ENCODE measurements at places on chromosomes 1 and 21. TPM values are rescaled to one million over a fixed set of nuclear protein-coding genes. Genes with fewer than 3 reads are reported as not detected.
A peak's percentile ranks its signal among the peaks of the same experiment; 100 is the strongest.

DNA sequence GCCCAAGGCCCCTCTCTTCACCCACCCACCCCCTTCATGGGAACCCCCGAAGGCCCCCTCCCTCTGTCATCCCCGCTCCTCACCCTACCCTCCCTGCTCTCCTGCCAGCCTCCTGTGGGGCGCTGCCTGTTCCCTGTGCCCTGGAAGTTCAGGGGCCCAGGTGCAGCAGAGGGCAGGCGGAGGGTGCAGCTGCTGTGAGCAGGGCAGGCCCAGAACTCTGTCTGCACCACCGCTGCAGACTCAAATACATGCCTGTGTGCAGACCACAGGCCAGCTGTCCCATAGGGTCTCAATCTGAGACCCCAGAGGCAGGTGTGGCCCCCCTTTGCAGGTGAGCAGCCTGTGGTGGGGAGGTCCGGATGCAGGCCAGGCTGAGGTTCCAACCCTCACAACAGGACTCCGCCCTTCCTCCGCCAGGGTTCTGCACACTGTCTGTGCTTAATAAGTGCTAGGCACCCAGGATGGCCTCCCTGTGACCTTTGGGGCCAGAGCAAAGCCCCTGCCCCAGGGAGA, 62.5 kb downstream of the WNT9A start:
- DNase-seq, result no peak

- no peak for DNase-seq
Observed at GRCh38 chr1:180646093-180646492, 14.3 kb downstream of the XPR1 start.

DNA sequence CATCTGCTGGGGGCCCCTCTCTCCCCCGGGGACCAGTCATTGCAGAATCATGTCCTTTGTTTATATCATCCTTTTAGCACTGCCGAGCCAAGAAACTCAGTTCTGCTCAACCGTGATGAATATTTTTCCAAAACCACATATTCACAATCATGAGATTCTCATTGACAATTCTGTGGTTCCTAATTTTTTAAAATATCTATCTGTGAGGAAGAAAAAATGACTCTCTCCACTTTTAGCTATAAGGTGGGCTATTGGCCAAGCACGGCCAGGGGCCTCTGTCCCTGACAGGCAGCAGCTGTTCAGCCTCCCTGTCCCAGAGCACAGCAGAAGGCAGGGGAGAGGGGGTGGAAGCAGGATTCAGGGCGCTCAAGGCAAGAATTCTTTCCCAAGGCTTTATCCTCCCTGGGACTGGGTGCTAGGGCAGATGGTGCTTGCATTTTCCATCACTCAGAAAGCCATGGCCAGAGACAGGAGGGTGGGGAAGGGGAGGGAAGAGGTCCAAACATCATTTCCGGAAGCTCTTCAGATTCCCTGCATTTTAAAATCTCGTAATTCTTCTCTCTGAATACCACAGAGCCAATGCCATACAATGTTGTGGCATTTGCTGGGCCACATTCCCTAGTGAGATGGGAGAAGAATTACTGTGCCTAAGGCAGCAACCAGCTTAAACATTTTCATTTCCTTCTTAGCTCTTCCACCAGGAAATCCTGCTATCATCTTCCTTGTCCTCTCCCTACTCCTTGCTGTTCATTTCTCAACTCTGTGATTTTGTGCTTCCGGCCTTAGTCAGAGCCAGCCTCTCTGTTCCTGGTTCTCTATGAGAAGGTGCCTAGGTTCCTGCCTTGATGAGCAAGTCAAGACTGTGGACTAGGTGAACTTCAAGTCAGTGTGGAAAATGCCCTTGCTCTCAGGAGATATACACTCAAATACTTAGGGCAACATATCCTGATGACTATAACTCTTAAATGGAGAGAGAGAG, 60.3 kb downstream of the KCNJ6 start:
- no peak for DNase-seq

- no peak for DNase-seq
Observed at GRCh38 chr1:115453666-115454065, 115.6 kb upstream of the NGF start.

- DNase-seq, result peak; percentile 72
Observed at GRCh38 chr1:9129266-9130041, 552 bp upstream of the GPR157 start.

GRCh38 chr1:159339536-159339935, 37.4 kb downstream of the FCER1A start:
- DNase-seq, result no peak

DNA sequence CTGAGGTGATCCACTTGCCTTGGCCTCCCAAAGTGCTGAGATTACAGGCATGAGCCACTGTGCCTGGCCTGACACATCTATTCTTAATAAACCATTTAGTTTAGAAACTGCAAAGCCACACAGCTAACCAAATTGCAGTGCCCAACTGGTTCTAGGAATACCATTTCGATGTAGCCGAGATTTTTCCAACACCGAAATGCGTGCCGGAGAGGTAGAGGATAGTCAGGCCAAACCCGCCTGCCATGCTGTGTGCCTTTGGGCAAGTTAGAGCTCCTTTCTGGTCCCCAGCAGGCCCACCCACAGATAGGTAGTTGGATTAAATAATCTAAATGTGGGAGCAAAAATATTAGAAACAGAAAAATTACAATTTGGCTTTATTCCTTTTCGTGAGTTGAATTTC, 254.4 kb downstream of the FOXD2 start:
- DNase-seq, result no peak

DNA sequence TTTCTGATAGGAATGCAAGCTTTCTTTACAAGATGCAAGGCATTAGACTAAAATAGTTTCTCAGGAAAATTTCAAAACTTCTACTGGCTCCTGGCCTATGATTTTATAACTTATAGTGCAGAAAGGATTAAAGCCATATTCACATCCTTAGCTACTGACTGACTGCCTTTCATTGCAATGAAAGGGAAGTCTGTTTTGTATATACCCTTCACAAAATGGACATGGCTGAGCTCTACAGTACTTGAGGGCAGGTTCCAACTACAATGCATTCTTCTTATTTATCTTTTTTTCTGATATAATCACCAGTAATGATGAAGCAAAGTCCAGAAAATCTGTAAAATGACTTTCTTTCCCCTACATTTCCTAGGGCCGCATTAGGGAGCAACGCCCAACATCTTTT, 100.5 kb upstream of the ESRRG start:
- no peak for DNase-seq

GRCh38 chr1:224769452-224770335, 153.6 kb downstream of the CNIH3 start:
- DNase-seq, result no peak

Gene ANKRD34A
- 4.8 TPM for total RNA-seq

Gene DDAH1
- total RNA-seq, result not detected

Gene ZFP69B
- 5.1 TPM for total RNA-seq

Gene MROH7
- total RNA-seq, result not detected

Gene SAMD11
- total RNA-seq, result not detected

Gene RNF186
- not detected for total RNA-seq

Gene KCNN3
- 0.36 TPM for total RNA-seq

Gene S100B
- not detected for total RNA-seq

Gene CELA2A
- not detected for total RNA-seq

Gene PEAR1
- total RNA-seq, result 0.36 TPM

Measured in activated T-helper 1 cell treated with anti-CD3 and anti-CD28 coated beads, Interleukin-12 subunit alpha, Interleukin-12 subunit beta, Interleukin-2, Interleukin-4 antibody, amounts not matched to agents 30 ng/mL and 10 ng/mL and 1 ng/mL, durations not matched to agents 14 hours and 24 hours and 36 hours (primary cell).